HT1080 (cell line): ENCODE measurements at places on chromosomes 7 and 10.

- DNase-seq = no peak
These were observed 524.2 kb upstream of the GALNT17 start for GRCh38 chr7:70607759-70608158.

- DNase-seq = no peak
These were observed 11.9 kb upstream of the ODAD2 start for GRCh38 chr10:28010821-28011220.

- DNase-seq = no peak
These were observed 132.4 kb downstream of the SEPTIN14 start for GRCh38 chr7:55730197-55730596.

DNA sequence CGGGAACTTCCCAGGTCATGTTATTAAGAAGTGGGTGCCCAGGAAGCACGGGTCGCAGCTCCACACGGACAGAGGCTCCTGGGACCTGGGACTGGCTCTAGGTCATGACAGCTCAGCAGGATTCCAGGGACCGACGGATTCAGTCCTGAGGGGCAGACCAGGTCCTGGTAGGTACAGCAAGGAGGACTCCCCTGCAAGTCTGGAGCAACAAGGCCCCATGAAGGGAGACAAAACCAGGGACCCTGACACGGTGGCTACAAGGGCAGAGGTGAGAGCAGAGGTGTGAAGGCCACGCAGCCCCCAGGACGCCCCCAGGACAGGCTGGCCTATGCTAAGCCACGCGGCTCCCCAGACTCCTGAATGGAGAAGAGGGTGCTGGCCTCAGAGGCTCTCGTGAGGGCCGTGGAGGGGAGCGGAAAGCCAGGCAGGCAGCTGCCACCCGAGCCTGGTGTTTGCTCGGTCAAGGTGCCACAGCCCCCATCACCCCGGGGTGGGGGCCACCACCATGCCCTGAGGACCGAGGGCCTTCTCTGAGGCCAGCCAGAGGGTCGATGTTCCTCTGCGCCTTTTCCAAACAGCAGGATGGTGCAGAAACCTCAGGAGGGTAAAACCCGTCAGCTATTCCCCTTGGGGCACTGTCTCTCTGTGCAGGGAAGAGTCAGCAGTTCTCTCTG is 348.9 kb downstream of the PTPRN2 start:
- no peak for DNase-seq

DNA sequence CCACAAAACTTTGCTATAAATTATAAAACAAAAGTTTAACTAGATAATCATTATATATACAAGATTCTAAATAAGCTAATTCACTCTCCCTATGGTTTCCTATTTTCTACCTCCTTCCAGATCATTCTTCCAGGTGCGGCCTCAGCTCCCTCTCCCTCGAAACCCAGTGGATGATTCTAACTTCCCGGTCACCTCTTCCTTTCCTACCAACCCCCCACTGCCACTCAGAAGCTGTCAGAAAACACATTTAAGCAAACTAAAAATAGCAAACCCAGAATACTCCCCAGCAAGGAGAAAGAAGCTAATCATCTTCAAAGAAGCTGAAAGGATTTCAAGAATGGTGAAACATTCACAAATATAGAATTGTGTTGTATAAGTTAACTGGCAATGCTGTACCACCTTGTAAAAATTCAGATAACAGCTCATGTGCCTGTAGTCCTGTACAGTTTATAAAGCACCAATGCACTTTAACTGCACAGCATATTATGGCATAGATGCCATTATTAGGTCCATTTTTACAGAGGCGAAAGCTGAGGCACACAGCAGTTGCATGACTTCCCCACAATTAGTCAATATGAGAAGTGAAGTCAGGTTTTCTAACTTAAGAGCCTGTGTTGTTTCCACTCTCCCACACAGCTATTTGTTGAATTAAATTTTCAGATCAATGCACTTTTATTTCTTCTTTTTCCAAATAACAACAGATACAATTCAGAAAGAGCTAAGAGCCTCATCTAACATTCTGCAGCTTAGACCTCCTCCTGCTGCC is 13.7 kb upstream of the DNTT start:
- no peak for DNase-seq

GRCh38 chr10:105855791-105856190 is 1214.7 kb downstream of the SORCS3 start:
- no peak for DNase-seq

GRCh38 chr7:147235645-147236382 is 1119.2 kb downstream of the CNTNAP2 start:
- no peak for DNase-seq

GRCh38 chr10:1205450-1206030 is 149.4 kb downstream of the WDR37 start:
- no peak for DNase-seq

DNA sequence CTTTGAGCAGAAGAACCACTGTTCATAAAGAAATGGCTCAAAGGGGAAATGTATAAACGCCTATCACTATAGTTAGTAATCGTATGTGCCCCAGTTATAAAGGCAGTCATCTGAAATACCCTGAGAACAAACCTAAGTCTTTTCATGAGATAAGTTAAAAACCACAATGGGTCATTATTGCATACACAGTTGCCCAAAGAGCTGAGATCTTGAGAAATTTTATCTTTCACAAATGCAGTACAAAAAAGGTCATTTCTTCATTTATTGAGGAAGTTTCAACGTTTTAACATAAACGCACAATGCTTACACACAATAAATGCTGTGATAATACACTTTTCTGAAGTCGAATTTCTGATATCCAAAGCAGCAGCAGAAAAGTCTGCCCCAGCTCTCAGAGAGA is 114.4 kb downstream of the MICU1 start:
- no peak for DNase-seq

DNA sequence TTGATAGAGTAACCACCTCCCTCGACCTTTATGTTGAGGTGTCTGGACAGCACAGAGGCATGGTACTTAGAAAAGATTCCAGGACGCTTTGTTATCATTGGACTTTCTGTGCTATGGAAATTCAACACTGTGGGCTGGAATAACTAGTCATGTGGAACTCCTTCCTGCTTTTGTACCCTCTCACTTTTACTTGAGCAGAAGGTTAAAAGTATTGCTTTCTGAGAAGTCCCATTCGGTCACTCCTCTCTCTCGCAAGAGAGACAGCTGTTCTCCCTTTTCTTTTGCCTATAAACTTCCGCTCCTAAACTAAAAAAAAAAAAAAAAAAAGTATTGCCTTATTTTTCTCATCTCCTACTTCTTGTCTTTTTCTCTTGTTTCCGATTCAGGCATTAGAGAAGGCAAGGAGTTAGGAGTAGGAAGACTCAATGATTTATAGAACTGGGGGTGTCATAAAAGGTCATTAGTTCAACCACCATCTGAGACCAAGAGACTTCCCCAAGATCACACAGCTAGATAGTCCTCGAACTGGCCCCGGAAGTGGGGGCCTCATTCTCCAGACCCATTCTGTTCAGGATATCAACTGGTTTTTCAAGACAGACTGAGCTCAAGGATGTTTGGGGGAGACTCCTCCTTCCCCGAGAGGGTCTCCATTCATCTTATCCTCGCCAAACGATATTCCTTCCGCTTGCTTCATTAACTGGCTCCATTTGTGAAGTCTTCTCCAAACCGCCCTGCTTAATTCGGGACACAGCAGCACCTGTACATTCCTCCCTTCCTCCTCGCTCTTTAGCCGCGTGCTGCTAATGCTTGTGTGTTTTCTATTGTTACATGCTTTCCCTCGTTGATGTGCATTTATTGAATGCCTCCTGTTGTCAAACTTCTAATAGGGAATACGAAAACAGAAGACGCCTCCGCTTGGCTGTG is 995 bp upstream of the INPP5F start:
- peak; percentile 13 for DNase-seq

- DNase-seq = peak; percentile 32
These were observed 36.2 kb downstream of the WASL start for GRCh38 chr7:123712619-123713018.

GRCh38 chr7:96397936-96398598 is 76.2 kb upstream of the SLC25A13 start:
- DNase-seq = no peak

GRCh38 chr7:80882213-80882801 is 36.5 kb downstream of the SEMA3C start:
- no peak for DNase-seq

- no peak for DNase-seq
These were observed 356.2 kb downstream of the SDK1 start for GRCh38 chr7:3657206-3657605.

- no peak for DNase-seq
These were observed 60.0 kb downstream of the RAPGEF5 start for GRCh38 chr7:22296916-22297315.

- DNase-seq = no peak
These were observed 135.4 kb downstream of the HIBADH start for GRCh38 chr7:27527348-27527714.

GRCh38 chr10:75771606-75772005 is 340.2 kb downstream of the LRMDA start:
- DNase-seq = no peak

- DNase-seq = peak; percentile 43
These were observed 111.5 kb downstream of the HDAC9 start for GRCh38 chr7:18607025-18607424.

DNA sequence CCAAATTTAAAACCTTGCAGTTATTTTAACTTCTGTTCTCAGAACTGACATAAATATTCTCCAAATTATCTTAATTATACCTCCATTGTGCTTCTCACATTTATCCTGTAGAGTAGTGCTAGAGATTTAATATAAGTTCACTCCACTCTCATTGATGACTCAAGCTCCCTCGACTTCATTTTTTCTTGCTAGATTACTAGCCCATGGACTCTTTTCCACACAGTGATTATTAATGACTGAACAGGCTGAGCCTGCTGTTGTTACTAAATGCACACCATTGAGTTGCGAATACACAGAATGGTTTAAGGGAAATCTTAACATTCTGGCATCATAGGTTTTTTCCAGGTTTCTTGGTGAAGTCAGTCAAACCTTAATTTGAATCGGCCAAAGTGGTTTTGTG is 179.5 kb upstream of the AKR1E2 start:
- DNase-seq = no peak

GRCh38 chr10:131569851-131570715 is 258.6 kb upstream of the TCERG1L start:
- DNase-seq = no peak

DNA sequence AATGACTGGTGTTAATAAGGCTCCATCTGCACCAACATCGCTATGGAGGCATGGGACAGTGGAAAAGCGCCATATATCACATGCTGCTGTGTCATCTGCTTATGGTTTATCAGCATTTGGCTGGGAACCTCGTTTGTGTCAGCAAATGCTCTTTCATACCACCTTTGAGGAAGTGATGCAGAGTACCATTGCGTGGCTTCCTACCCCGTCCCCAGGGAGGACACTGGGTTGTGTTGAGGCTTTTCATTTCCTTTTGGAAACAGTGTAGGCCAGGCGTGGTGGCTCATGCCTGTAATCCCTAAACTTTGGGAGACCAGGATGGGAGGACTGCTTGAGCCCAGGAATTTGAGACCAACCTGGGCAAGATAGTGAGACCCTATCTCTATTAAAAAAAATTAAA is 6.8 kb downstream of the TACR2 start:
- DNase-seq = no peak

- DNase-seq = no peak
These were observed 185.6 kb downstream of the PAXIP1 start for GRCh38 chr7:154817224-154817896.

- DNase-seq = no peak
These were observed 3.9 kb downstream of the LFNG start for GRCh38 chr7:2523461-2523936.

GRCh38 chr7:159098424-159098786 is 46.3 kb downstream of the VIPR2 start:
- no peak for DNase-seq

DNA sequence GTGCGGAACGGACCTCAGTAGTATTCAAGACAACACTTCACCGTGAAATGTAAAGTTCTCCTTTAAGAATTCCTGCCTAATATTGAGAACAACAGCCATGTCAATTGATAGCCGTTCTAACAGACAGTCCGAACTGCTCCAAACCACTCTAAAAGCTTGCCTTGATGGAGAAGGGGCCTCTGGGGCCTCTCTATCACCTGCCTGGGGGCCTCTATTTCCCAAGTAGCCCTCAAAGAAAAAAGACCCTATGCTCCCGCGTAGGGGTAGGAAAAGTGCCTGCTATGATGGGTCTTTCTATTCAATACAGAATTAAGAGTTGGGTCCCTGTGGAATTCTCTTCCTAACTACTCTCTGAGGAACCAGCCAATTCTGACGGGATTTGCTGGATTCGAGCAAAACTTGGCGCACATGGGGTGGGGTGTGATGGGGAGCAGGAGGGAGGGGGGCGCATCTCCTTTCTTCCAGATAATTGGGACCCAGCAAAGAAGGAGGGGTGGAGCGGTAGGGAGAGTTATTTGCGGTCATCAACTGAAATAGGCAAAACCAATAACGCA is 8.3 kb upstream of the DLX6 start:
- no peak for DNase-seq

DNA sequence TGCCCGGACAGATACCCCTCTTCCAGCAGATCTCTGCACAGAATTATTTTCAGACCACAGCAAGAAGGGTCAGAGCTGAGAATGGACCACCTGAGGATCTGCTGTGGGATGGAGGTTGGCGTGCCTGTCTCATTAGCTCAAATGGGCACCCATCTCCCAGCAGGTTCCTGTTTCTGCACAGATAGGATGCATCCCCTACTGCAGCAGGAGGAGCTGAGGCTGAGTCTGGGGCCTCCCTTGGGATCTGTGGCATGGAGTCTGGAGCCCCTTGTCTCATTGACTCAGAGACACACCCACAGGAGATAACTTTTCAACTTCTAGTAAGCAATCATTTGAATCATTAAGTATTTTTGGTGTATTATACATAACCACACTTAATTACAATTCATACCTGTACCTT is 212.7 kb downstream of the ADK start:
- no peak for DNase-seq

DNA sequence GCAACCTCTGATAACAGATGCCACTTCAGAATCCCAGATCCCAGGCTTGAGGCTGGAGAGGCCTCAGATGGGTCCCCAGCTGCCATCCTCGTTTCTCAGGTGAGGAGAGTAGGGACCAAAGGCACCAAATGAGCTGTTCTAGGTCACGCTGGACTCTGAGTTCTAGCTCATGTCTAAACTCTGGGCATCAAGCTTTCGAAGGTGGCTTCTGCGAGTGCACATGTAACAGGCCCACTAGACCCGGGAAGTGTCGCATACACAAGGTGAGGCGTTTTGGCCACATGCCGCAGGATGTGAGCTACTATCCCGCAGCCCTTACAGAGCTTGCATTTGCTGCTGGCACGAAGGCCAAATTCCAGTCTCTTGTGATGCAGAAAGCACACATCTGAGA is 355.1 kb upstream of the SHH start:
- no peak for DNase-seq
